ENCODE measurements at places on chromosomes 1 and 21. TPM values are rescaled to one million over a fixed set of nuclear protein-coding genes. Genes with fewer than 3 reads are reported as not detected.

DNA sequence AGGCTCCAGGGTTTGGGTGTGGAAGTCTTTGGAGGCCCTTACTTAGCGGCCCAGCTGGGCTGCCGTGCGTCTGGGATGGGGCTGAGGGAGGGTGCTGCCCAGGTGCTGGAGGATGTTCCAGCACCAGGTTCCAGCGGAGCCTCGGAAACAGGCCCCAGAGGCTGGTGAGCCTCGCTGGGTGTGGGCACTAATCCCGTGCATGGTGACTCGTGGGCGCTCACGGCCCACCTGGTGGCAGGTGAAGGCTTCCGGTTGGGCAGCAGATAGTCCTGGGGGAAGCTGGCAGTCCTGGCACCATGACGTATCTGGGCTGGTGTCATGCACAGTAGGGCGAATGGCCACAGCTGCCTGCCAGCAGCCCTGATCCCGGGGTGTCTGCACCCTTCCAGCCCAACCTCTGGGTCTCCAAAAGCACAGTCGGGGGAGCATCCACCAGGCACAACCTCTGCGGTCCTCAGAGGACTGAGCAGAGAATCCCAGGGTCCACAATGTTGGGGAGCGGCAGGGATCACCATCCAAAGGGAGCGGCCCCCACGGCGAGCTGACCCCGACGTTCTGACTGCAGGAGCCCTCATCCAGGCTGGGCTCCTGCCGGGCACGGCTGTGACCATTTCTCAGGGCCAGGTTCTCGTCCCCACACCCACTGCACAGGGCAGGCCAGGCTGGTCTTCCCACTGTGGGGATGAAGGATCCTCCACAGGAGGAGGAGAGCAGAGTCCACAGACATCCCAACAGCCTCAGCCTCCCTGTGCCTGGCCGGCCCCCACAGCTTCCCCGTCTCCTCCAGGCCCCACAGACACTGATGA, 25.3 kb downstream of the FTCD start:
- peaks cover 11% of the 10 kb centered on the region for H3K36me3 ChIP-seq
- DNase-seq, result no peak
- H3K27me3 ChIP-seq, result no peaks in the 10 kb centered on the region
- H3K4me3 ChIP-seq, result no peak overlapping the region
- H3K4me1 ChIP-seq, result no peaks in the 10 kb centered on the region

GRCh38 chr1:109716121-109716520, 4.1 kb downstream of the GSTM5 start:
- H3K4me3 ChIP-seq, result no peak overlapping the region
- no peak overlapping the region for H3K27ac ChIP-seq
- peaks cover 7% of the 10 kb centered on the region for H3K4me1 ChIP-seq
- DNase-seq, result no peak

DNA sequence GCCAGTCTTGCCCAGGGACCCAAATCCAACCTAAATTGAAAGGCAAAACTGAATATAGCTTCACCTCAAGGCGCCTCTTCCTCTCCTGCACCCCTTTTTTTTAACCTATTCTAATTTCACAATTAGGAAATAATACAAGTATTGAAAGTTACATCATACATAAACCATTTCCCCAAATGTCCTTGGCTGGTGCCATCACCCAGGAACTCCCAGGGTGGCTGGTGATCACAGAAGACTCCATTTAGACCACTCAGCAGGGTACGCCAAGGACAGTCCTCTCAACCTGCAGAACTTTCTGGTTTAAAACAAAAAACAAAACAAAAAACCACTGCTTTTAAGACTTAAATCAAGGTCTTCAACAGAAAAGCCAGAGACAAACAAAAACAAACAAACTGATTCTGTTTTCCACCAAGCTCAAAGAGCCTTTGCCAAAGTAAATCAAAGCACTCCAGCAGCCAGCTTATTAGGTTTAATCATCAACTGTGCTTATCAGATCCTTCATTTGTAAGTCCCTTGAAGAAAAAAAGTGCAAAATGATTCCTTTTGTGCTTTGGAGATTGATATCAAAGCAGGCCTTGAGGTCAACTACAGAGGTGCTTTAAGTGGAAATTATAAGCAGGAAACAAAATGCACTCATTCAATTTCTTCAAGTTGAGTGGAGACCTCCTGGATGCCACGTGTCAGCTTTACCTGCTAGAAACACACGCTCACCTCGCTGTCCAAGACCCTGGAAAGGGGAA, 113.0 kb downstream of the ETS2 start:
- H3K27ac ChIP-seq, result no peak overlapping the region
- H3K4me1 ChIP-seq, result peaks cover 16% of the 10 kb centered on the region
- H3K4me3 ChIP-seq, result no peak overlapping the region
- H3K36me3 ChIP-seq, result no peaks in the 10 kb centered on the region

TEX38 gene
- not detected for total RNA-seq

GRCh38 chr1:67371681-67372080, 58.5 kb downstream of the SERBP1 start:
- H3K4me3 ChIP-seq, result no peak overlapping the region
- H3K4me1 ChIP-seq, result peaks cover 5% of the 10 kb centered on the region
- no peaks in the 10 kb centered on the region for H3K36me3 ChIP-seq
- H3K27me3 ChIP-seq, result no peaks in the 10 kb centered on the region

GRCh38 chr1:243686159-243686558, 163.9 kb downstream of the AKT3 start:
- H3K4me1 ChIP-seq, result no peaks in the 10 kb centered on the region
- no peak overlapping the region for H3K4me3 ChIP-seq
- peaks cover 21% of the 10 kb centered on the region for H3K36me3 ChIP-seq
- H3K27ac ChIP-seq, result no peak overlapping the region

All from osteocyte (in vitro differentiated cells).